ENCODE measurements at places on chromosomes 7 and 10. TPM values are rescaled to one million over a fixed set of nuclear protein-coding genes. Genes with fewer than 3 reads are reported as not detected.

GRCh38 chr10:132788180-132788830 is 2.4 kb upstream of the NKX6-2 start:
- H3K4me1 ChIP-seq = peaks cover 21% of the 10 kb centered on the region
- peaks cover 49% of the 10 kb centered on the region for H3K27me3 ChIP-seq
- peaks cover 7% of the 10 kb centered on the region for H3K36me3 ChIP-seq
- no peak overlapping the region for H3K4me3 ChIP-seq
- no peak overlapping the region for H3K27ac ChIP-seq

The EPHA1 gene
- total RNA-seq = not detected

DNA sequence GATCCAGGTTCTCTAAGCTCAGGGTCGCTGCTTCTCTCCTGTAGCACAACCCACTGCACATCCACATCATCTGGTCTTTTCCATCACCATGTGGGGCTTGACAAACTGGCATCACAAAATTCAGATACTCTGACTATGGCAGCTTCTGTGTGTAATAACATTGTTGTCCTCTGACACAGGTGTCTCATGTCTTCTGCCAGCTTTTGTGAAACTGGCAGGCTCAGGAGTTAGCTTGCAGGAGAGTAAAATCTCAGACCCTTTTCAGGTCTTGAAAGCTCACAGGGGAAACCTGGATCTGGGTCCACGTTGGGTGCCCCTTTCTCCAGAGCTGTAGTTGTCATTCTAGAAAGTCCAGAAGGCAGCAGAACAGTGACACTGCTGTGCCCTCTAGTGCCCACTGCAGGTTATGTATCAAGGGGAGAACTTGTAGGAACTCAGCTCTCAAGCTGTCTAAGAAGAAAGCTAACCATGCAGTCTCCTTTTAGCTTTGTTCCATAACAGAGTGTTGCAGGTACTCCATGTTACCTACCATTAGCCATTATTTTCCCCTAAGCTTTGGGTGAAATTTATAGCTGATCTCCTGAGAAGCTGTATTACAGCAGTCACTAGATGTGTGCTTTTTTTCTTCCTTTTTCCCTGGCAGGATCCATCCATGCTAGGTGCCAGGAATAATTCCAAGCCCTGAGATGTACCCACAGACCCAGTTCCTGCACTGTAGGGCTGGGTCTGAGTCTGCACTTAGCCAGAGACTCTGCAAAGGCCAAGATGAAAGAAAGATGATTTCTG is 102.7 kb downstream of the ZNF248 start:
- DNase-seq = peak; percentile 68
- no peaks in the 10 kb centered on the region for H3K27me3 ChIP-seq
- H3K36me3 ChIP-seq = no peaks in the 10 kb centered on the region
- H3K4me3 ChIP-seq = no peak overlapping the region
- H3K4me1 ChIP-seq = no peaks in the 10 kb centered on the region

DNA sequence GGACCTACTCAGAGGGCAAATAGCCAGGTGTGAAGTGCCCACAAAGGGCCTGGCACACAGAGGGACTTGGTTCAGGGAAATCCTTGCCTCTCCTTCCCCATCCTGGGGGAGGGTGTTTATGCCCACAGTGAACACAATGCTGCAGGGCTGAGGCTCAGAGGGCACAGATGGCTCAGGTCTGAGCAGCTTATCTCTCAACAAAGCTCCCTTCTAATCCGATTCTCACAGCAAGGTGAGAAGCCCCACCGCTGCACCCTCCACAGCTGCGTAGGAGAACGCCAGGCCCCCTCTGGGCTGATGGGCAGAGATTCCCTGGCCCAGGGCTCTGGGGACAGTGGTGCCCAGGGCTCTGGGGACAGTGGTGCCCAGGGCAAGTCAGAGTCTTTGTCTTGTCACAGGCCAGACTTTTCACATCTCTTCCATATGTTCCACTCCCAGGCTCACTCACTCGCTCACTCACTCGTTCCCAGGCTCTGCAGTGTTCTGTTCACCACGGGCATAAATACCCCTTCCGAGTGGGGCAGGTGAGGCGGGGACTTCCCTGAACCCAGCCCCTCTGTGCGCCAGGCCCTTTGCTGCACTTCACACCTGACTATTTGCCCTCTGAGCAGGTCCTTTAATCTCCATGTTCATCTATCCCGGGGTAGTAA is 8.7 kb upstream of the CDHR1 start:
- peaks cover 45% of the 10 kb centered on the region for H3K27me3 ChIP-seq
- no peaks in the 10 kb centered on the region for H3K4me1 ChIP-seq
- H3K27ac ChIP-seq = no peak overlapping the region
- H3K4me3 ChIP-seq = no peak overlapping the region
- DNase-seq = no peak

The ZNF518A gene
- total RNA-seq = 11.7 TPM

- DNase-seq = no peak
- no peak overlapping the region for H3K27ac ChIP-seq
- no peaks in the 10 kb centered on the region for H3K36me3 ChIP-seq
- no peak overlapping the region for H3K4me3 ChIP-seq
Measured at GRCh38 chr10:76117949-76118348, 686.5 kb downstream of the LRMDA start.

The NT5C3A gene
- total RNA-seq = 18.1 TPM

GRCh38 chr7:34567906-34568305 is 90.1 kb upstream of the NPSR1 start:
- no peak for DNase-seq
- H3K27ac ChIP-seq = no peak overlapping the region
- no peaks in the 10 kb centered on the region for H3K36me3 ChIP-seq
- H3K4me3 ChIP-seq = no peak overlapping the region
- no peaks in the 10 kb centered on the region for H3K27me3 ChIP-seq

The TRRAP gene
- 38.0 TPM for total RNA-seq
